ENCODE measurements at places on chromosomes 2 and 18.
A peak's percentile ranks its signal among the peaks of the same experiment; 100 is the strongest.

DNA sequence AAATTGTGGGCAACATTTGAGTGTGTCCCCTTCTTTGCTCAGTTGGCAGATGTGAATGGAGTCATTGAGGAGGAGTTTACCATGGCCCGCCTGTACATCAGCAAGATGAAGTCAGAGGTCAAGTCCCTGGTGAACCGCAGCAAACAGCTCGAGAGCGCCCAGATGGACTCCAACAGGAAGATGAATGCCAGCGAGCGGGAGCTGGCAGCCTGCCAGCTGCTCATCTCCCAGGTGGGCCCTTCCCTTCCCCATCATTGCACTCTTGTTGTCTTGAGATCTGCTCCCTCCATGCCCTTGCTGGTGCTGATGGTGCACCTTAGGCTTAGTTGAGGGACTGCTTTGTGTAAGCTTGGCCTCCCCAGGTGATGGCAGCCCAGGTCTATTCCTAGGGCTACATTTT lies 47.5 kb upstream of the LYPD6B start:
- no peak for DNase-seq

DNA sequence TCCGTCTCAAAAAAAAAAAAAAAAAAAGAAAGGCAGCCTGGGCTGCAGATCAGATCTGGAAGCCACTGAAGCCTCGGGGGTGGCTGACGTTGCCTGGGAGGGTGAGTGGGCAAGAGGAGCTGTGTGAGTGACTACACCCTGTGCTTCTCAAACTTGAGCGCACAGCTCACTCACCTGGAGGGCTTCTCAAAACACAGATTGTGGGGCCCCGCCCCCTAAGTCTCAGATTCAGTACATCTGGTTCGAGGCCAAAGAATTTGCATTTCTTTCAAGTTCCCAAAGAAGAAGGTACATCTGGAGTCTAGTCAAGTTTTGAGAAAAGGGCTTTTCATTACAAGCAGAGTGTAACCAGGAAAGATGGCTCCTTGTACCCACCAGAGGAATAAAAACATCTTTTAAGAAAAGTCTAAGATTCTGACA lies 97.7 kb upstream of the CAB39 start:
- DNase-seq, result no peak

DNA sequence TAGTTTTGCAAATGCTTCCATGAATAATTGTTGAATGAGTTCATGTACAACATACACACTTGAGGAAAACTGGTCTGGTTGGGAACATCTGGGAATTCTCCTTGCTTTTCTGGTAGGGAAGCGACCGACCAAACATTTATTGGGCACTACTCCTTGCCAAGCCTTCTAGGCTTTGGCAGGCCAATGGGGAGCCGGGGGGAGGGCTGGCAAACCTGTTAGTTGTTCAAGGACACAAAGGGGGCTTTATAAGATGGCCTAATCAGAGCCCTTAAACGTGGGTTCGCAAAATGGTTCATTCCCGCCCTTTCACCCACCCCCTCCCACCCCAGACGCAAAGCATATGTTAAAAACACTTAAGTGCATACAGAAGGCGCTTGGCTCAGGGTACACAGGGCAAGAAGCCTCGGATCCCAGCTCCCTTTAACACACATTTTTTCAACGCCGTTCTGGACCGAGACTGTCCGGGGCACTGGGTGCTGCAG lies 844 bp upstream of the VSNL1 start:
- DNase-seq, result peak; percentile 34

DNA sequence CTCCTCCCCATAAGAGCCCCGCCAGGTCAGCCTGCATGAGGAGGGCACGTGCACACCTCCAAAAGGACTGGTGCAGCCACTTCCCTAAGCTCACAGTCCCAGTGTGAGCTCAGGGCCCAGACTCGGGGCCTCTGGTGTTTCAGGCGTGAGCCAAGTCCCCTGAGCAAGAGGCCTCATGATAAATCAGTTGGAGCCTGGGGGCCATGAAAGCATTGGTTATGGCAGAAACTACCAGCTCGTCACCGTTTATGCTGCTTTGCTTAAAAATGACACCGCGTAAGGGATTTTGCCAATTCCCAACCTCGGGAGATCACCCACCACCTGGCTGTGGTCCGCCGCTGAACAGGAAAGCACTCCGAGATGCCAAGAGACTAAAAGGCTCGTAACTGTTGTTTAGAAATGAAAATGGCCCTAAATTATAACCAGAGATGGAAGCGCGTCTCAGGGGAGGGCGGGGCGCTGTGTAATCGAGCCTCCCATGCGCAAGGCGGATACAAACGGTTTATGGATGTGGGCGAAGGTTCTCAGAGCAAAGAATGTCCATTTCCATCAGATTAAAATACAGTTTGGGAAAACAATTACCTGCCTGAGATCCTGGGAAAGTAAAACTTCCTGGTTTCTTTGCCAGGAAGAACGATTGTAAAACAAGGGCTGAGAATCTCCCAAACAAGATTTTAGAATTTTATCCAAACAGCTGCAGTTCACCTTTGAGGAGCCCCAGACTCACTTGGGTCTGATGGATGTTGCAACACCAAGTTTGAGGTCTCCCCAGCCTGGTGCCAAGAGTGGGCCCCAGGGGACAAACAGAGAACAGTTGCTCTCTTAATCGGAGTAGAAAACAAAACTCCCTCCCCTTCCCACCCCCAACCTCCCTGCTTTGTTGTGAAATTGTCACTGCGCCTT lies 141.4 kb downstream of the BCL2 start:
- peak; percentile 49 for DNase-seq

DNA sequence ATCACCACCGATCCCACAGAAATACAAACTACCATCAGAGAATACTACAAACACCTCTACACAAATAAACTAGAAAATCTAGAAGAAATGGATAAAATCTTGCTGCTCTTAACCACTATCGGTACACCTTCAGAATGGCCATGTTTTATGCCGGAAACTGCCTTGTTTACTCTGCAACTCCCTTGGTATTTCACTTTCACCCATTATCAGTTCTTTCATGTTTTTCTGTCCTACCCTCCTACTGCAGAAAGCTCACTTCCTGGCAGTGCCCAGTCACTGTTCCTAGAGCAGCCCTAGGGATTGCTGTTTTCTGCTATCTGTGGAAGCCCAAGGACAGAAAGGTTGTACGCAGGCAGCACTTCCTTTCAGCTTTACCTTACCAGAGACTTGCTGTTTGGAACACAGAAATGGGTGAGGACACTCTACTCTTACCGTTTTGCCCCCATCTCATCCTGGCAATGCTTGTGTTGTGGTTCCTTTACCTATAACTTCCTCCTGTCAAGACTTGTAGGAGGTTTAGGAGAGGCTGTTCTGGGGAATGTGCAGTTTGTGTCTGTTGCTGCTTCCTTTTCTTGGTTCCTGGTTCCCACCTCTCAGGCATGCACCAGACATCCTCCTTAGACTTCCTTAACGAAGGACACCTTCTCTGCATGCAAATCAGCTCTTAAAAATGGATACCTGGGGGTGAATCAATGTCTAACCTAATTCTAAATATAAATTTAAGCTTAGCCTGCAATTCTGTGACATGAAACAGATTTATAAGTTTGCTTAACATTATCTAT lies 394.4 kb downstream of the SPAG16 start:
- no peak for DNase-seq

DNA sequence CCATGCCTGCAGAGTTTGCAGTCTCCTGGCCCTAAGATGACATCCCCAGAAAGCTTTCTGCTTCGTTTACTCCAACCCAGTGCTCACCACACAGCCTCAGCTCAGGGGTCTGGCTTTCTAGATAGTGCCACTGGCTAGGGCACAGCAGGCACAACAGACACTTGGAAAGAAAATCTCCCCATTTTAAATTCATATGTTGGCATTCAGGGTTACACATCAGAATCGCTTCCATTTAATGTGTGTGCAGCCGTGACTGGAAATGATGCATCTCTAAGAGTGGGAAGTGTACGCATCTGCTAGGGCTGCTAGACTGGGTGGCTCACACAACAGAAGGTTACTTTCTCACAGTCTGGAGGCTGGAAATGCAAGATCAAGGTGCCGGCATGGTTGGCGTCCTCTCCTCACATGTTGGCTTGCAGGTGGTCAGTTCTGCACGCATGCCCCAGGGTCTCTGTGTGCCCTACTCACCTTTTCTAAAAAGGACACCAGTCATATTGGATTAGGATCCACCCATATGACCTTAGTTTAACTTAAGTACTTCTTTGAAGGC lies 329.4 kb upstream of the RAB12 start:
- peak; percentile 85 for DNase-seq

DNA sequence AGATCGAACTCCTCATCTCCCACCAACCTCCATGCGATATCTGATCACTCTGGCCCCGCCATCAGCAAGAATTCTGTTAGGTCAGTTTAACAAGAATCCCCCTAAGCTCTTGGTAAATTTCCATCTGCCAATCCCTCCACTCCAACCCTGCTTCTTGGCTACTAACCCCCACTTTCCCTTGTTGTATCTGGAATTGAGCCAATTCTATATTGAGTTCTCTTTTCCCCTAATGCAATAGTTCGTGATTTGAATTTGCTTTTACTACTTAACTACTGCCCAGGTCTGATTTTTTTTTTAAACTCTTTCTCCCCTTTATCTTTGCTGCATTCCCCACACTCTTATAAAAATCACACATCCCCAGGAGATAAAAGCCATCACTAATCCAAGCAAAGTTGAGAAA lies 159.3 kb upstream of the STK17B start:
- DNase-seq, result no peak

- DNase-seq, result no peak
These were observed 135.7 kb downstream of the MAIP1 start for GRCh38 chr2:200091126-200091525.

GRCh38 chr2:175755169-175755568 lies 246.9 kb downstream of the LNPK start:
- no peak for DNase-seq

DNA sequence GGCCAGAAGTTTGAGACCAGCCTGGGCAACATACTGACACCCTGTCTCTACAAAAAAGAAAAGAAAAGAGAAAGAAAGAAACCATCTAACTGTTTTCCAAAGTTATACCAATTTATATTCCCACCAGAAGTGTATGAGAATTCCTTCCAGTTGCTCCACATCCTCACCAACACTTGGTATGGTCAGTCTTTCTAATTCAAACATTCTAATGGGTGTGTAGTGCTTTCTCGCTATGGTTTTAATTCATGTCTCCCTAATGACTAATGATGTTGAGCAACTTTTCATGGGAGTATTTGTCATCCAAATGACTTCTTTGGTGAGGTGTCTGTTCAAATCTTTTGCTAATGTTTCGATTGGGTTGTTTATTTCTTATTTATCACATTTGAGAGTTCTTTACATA lies 10.5 kb upstream of the B3GNT7 start:
- DNase-seq, result no peak

GRCh38 chr2:86048383-86048701 lies 57.3 kb downstream of the POLR1A start:
- DNase-seq, result no peak

- no peak for DNase-seq
These were observed 81.3 kb downstream of the SMCHD1 start for GRCh38 chr18:2736823-2737222.

DNA sequence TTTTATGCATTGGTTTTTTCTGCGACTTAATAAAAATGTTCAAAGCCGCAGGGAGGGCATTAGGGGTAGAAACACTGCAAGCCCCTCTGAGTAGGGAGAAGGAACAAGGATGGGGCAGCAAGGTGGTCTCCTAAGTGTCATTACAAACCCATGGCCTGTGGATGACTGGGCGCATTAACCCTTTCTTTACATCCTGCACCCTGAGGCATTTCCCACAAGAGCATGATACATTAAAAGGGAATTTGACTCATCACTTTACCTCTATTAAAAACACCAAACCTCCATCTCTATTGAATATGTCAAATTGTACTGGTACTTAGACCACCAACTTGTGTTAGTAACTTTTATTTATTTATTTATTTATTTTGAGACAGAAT lies 112.5 kb downstream of the VIT start:
- DNase-seq, result no peak

- no peak for DNase-seq
These were observed 58.1 kb downstream of the CLASP1 start for GRCh38 chr2:121591199-121591598.

- DNase-seq, result no peak
These were observed 28.6 kb downstream of the ZNF407 start for GRCh38 chr18:74626049-74626874.

DNA sequence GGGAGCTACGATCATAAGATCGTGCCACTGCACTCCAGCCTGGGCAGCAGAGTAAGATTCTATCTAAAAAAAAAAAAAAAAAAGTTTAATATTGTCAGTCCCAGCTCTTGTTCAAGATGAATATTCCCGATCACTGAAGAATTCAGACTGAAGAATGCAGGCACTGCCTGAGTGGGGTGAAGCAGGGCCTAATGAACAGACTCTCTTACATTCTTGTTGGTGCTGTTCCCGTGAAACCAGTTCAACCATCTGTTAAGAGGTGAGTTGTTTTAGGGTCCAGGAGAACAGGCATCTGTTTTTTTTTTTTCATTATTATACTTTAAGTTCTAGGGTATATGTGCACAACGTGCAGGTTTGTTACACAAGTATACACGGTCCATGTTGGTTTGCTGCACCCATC lies 17.1 kb upstream of the CAB39 start:
- DNase-seq, result no peak

DNA sequence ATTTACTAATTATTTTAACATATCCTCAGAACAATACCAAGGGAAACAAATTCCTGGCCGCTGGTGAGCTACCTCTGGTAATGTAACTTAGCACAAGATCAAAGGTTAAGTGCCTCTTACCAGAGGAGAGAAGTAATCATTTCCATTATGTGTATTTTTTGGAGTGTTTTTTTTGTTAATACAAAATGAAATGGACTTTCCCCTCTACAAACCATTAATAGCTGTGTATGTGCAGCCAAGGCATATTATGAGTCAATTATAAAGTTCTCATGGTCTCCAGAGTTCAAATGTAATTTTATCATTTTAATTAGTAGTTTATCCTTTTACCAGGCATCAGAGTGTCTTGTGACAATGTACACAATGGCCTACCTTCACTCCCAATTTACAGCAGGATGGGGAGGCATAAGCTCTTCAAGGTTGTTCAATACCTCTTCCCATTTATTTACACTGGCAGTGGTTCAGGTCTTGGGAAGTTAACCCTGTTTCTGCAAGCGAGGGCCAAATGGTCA lies 242.2 kb downstream of the TGIF1 start:
- no peak for DNase-seq

- DNase-seq, result no peak
These were observed 300.8 kb downstream of the BCL11A start for GRCh38 chr2:60252581-60253150.

DNA sequence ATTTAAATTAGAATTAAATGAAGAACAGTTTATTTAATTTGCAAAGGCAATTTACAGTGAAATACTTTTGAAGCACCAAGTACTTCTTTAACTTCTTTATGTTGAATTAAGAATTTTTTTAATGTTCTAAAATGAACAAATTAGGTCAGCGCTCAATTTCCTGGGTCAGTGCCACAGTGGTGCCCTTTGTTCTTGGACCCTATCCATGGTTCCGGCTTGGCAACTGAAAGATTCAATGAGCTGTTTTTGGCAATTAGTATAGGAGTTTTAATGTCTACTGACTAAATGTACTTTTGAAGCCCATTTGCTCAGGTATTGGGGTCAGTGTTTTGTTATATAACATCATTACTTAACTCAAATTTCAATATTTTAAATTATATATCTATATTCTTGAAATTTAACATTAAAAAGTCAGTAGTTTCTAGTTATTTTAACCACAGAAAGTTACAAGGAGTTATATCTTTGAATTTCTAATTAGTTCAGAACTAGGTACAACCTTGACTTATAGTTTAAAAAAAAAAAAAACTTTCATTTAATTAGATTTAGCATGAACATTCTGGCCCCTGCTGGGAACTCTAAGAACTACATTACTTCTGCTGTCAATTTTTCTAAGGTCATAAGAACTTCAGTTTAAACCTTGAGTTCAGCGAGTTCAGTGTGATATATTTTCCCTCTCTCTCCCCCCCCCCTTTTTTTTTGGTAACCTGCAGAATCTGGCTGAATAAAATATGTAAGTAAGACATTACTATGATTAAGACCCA lies 7.6 kb upstream of the MSTN start:
- peak; percentile 62 for DNase-seq

Measured in body of pancreas (tissue), 4 donors.